ENCODE measurements at places on chromosomes 5 and 9.

DNA sequence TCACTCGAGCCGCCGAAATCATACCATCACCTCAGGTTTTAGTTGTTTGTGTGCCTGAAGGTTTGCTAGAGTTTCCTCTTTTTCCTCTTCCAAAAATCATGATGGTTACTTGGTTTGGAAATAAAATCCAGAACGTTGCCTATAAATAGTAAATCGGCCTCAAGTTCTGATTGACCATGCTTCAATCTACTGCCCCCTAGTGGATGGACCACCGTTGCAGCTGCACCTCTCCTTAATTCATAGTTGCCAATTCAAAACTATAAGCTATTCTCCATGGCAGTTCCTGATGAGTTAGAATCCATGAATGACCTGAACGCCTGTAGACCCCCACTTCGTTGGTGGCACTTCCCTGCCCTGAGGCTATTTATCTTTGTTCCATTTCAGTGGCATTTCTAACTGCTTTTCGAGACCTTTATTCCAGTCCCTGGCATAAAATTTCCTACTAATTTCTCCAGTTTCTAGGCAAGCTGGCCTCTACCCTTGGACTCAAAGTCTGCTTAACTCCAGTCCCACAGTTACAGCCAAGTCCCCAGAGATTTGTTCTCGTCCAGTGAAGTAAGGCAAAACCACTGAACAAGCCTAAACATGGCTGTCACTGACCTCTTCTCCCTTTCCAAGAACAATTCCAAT, 422.6 kb downstream of the EFNA5 start:
- DNase-seq, result no peak

- no peak for DNase-seq
Observed at GRCh38 chr5:140569197-140569596, 4.6 kb downstream of the SLC35A4 start.

- no peak for DNase-seq
Observed at GRCh38 chr5:72301557-72301956, 18.5 kb downstream of the MRPS27 start.

DNA sequence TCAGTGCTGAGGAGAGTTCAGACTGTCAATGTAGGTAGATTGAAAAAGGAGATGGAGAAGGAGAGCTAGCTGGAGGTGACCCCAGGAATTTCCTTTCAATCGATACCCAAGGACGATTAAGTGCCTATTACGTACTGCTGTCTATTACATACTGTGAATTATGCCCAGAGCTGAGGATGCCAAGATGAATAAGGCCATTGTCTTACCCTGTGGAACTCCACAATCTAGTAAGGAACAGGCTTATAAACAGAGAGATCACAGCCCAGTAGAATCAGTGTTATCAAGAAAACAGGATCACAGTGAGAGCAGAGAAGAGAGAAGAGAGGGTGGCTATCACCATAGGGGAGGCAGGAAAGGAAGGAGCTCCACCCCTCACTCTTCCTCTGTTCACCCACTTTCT, 54.1 kb upstream of the PDE8B start:
- DNase-seq, result no peak

- no peak for DNase-seq
Observed at GRCh38 chr9:459491-460444, 245.1 kb downstream of the DOCK8 start.

DNA sequence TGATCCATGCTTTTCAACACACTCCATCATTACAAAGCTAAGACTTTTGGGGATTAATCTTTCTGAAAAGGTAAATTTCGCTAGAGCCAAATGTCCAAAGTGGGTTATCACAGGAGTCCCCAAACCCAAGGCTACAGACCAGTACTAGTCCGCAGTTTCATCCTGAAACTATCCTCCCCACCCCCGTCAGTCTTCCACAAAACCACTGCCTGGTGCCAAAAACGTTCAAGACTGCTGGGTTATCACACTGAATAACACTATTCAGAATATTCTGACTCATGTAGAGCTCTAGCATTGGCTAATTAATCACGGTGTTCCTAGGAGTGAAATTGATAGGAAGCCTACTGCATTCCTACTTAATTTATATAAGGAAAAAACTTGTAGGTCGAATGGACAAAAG, 24.7 kb downstream of the ERP44 start:
- DNase-seq, result no peak

GRCh38 chr5:144794922-144795321, 624.2 kb downstream of the KCTD16 start:
- DNase-seq, result no peak

All from stimulated activated CD8-positive, alpha-beta memory T cell treated with anti-CD3 and anti-CD28 coated beads, Interleukin-4, amount 100 ng/mL, for 1 hour (primary cell).